Activated T-cell treated with anti-CD3 and anti-CD28 coated beads for 24 hours (primary cell): ENCODE measurements at places on chromosomes 12 and 14.

DNA sequence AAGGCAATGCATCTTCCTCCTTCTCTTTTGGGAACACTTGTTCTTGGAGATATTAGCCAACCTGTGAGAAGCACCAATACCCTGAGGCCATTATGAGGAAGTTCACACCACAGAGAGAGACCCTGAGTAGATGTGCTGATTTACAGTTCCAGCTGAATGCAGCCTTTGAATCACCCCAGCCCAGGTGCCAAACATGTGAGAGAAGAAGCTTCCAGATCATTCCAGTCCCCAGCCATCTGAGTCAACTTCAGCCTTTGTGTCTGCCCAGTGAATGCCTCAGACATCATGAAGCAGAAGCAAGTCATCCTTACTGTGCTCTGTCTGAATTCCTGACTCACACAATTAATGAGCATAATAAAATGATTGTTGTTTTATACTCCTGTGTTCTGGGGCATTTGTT, 25.1 kb downstream of the C12orf42 start:
- DNase-seq: no peak

DNA sequence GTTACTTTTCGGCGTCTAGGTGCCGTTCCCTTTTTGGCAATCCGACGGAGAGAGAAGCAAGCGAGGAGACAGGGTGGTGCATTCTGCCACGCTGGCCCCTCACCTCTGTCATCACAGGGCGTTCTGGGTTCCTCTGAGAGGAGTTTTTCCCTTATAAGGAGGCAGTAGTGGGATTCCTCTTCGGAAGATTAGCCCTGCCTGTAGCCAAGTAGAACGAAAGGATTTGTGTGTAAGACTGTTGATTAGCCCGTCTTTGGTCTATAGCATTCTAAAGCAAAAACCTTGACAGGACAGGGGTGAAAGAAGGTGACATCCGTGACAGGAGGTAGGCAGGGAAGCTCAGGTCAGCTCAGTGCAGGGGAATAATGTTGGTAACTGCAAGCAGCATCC, 9.1 kb upstream of the NEMF start:
- peak; percentile 54 for DNase-seq

DNA sequence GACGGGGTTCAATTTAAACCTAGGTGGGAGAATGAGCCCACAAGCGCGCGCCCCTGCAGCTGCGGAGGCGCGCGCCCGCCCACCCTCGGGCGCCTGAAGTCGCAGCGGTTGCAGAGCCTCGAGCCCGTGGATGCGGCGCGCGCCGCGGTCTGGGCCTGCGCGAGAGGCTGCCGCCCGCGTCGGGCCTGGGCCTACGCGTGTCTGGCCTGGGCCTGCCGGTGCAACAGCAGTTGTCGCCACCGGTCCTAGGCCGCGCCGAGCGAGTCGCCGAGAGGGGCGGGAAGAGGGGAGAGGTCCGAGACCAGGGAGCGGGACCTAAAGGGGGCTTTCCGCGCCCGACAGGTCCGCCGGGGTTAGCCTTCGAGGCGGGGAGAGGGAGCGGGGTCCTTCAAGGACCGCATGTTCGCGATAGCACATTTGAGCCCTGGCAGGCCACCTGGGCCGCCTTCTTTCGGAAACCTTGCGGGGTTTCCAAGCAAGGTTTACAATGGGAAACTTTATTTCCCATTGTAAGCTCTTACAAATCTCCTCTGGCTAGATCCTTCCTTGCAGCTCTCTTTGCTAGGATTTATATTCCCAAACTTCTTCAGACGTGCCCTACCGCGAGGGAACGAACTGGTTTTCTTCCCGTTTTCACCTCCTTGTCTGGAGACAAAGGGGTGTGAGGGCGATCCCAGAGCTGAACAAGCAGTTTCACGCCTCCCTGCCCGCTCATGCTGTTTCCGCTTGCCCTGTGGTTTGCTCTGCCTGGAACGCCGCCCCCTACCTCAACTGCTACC, 6.8 kb downstream of the SIX6 start:
- no peak for DNase-seq

- no peak for DNase-seq
These were observed 8.7 kb upstream of the ITFG2 start for GRCh38 chr12:2803635-2804392.

DNA sequence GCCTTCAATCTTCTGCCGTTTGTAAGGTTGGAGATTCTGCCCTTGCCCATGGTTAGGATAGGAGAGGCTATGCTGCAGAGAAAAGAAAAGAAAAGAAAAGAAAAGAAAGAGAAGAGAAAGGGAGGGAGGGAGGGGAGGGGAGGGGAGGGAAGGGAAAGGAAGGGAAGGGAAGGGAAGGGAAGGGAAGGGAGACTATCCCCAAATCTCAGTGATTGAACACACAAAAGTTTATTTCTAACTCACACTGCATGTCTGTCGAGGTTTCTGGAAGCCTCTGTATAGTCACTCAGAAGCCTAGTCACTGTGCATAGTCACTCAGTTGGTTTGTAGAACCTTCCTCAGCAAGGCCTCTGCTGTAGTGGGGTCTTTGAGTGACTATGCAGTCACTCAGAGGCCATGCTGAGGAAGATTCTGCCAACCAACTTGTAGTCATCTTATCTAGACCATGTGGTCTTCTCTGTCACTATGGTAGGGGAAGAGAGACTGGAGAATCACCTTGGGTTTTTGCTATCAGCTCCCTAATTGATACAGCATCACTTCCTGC, 52.3 kb upstream of the ABCC9 start:
- no peak for DNase-seq

- DNase-seq: no peak
These were observed 113.0 kb downstream of the TBC1D30 start for GRCh38 chr12:64937452-64937851.

DNA sequence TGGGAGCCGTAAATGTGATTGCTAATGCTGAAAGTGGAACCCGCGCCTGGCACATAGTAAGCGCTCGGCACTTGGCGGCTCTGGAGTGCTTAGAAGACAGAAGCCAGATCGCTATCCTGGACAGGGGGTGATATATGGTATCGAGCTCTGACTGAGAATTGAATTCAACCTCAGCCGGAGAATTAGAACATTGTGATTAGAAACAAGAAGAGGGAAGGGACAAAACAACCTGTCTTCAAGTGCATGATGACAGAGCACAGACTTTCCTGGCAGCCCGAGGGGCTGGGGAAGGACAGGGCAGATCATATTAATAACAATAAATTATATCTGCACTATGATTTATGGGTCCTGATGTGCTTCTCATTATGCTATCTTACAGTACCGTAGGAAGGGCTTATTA, 66.9 kb upstream of the TBX3 start:
- no peak for DNase-seq

DNA sequence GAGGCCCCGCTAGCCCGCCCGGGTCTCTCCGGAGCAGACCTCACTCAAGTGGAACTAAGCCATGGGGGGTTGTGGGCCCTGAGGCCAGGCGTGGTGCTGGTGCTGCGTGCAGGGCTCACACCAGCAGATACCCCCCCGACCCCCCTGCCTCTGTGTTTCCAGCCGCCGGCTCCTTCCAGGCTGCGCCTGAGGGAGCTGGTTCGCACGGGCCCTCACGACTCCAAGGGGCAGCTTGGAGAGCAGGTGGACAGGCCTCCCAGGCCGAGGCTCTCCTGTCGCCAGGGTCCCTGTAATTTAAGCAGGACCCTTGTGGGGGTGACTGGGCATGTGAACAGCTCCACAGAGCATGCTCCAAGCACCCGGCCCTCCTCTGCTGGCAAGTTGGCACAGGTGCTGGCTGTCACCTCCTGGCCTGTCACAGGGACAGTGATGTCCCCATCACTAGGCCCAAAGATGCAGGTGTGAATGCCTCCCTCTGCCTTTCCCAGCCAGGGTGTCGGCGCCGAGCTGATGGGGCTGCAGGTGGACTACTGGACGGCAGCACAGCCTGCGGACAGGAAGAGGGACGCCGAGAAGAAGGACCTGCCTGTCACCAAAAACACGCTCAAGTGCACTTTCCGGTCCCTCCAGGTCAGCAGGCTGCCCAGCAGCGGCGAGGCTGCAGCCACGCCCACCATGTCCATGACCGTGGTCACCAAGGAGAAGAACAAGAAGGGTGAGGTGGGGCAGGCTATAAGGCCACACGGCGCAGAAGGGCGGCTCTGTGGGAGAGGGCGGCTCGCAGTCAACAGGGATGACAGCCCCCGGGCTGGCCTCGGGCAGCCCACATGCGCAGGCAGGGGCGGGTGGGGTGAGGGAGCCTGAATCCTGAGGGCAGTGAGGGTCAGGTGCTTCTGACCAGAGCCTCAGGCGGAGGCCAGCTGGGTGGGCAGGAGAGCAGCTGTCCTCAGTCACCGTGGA, 5.9 kb upstream of the TEX22 start:
- no peak for DNase-seq

- DNase-seq: peak; percentile 47
These were observed 882 bp downstream of the HECTD1 start for GRCh38 chr14:31206536-31207286.

DNA sequence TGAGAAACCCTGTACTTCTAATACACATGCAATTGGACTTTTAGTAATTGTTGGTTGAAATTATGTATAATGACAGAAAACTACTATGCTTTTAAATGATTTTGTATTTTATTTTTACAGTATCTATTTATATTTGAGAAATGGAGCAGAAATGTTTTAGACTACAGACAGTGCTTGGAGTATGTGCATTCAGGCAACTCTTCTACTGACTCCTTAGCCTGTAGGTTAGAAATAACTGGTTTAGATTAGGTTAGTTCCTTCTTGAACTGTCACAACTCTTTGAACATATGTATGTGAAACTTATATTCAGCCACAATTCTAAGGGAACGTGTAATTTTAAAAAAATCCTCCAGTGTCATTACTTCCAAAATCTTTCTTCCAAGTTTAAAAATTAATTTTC, 1.7 kb downstream of the FGFR1OP2 start:
- DNase-seq: no peak
